T-helper 22 cell (primary cell): ENCODE measurements at places on chromosomes 3 and 15.

DNA sequence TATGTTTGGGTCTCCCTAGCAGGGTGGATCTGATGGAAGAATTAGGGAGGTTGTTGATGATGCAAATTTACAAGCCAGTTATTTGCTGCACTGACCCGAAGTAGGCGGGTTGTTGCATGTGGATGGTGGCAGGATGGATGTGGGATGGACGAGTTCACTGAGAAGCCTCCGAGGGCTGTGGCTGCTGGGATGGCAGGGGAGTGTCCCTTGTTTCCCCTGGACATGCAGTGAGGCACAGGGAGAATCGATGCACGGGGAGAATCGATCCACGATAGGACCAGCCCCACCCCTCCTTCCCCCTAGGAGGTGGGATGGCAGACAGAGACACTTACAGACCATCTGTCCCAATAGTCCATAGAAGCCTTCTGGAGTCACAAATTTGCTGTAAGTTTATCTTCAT lies 31.0 kb upstream of the KLF13 start:
- no peak for DNase-seq

GRCh38 chr3:94423578-94423977 lies 360.7 kb downstream of the NSUN3 start:
- DNase-seq, result no peak

GRCh38 chr3:195269375-195270078 lies 1.4 kb downstream of the XXYLT1 start:
- no peak for DNase-seq

- no peak for DNase-seq
Measured at GRCh38 chr3:150975086-150975991, 2.8 kb upstream of the CLRN1 start.

- DNase-seq, result no peak
Measured at GRCh38 chr3:188168648-188169047, 14.7 kb downstream of the LPP start.

DNA sequence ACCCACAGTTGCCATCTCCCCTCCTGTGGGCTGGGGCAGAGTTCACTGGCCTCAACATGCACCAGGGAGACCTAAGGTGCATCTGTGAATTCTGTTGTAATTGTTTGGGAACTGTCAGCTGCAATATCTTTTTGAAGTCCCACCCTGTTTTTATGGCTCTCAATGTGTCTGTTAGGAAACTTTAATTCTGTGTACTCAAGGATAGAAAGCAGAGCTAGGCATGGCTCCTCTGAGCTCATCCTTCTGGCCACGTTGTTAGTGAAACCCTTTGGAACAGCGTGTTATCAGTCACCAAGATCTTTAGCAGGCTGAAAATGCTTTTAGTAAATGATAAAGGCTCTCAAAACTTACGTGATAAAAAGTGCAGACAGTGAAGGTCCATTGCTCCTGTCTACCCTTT lies 33.6 kb upstream of the MTMR10 start:
- no peak for DNase-seq

- no peak for DNase-seq
Measured at GRCh38 chr3:157117875-157118654, 41.9 kb downstream of the CCNL1 start.

DNA sequence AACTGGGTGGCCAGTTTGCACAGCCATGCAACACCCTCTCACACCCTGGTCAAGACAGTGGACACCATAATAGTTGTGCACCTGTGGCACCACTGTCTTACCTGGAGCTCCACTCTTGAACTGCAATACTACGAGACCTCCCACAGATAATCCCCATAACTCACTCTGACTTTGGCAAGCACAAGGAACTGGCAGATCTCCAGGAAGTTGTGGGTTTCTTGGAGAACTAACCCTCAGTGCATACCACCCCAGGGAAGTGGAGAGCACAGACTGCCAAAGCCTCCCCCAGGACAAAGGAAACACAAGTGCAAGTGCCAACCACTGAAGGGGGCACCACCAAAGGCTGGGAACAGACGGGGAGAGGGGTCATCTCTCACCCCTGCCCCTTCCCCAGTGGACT lies 318.6 kb downstream of the SUCLG2 start:
- no peak for DNase-seq

DNA sequence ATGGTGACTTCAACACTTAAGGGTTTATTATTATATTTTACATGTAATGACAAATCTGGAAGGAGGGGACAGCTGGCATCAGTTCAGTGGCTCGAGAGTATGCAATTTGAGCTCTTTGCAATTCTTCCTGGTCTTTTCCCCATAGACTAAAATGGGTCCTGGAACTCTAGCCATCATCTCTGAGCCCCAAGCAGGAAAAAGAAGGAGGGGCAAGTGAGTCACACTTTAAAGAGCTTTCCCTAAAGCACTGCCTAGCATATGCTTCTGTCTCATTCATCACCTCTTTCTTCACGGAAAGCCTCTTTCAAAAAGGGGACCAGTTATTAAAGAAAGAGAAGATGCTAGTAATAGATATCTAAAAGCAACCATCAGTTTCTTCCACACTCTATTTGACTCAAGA lies 466.3 kb downstream of the ZIC1 start:
- DNase-seq, result no peak

- no peak for DNase-seq
Measured at GRCh38 chr15:37801529-37801928, 132.9 kb upstream of the TMCO5A start.

DNA sequence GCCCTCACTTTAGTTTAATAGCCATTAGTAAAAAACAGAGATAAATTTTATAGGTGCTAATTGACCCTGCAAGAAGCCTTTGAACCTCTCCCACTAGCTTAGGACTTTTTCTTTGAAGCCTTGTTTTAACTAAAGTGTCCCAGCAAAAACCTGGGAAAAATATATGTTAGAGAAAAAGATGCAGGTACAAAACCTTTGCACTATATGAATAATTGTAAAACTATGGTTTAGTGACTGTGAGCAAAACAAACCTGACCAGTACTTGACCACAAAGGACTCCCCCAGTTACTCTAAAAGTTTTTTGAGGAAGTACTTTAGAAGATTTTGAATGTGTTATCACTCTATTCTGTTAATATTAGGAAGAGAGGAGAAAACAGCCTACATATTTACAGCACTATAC lies 123.3 kb upstream of the TP63 start:
- no peak for DNase-seq

DNA sequence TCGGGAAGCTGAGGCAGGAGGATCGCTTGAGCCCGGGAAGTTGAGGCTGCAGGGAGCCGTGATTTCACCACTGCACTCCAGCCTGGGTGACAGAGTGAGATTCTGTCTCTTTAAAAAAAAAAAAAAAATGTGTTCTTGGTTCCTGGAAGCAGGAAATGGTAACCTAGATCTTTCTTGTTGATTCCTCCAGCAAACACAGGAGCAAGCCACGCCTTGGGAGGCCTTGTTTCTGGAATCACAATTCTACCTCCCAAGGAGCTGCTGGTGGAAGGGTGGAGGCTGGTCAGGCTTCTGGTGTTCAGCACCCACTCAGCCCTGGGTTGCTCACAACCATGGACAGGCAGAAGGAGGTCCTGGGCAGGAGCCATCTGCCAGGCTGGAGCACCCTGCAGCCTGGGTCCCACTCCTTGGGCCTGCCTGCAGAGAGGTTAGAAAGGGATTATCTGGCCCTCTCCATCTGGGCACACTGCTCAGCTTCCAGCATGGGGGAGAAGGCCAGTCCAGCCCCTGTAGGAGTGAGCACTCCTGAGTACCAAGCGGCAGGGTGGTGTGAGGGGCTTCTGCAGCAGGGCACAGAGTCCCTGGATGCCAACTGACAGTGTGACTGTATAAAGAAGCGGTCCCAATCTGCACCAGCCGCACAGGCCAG lies 65.6 kb downstream of the ABTB1 start:
- DNase-seq, result no peak

GRCh38 chr3:88996691-88997090 lies 110.7 kb upstream of the EPHA3 start:
- DNase-seq, result no peak

DNA sequence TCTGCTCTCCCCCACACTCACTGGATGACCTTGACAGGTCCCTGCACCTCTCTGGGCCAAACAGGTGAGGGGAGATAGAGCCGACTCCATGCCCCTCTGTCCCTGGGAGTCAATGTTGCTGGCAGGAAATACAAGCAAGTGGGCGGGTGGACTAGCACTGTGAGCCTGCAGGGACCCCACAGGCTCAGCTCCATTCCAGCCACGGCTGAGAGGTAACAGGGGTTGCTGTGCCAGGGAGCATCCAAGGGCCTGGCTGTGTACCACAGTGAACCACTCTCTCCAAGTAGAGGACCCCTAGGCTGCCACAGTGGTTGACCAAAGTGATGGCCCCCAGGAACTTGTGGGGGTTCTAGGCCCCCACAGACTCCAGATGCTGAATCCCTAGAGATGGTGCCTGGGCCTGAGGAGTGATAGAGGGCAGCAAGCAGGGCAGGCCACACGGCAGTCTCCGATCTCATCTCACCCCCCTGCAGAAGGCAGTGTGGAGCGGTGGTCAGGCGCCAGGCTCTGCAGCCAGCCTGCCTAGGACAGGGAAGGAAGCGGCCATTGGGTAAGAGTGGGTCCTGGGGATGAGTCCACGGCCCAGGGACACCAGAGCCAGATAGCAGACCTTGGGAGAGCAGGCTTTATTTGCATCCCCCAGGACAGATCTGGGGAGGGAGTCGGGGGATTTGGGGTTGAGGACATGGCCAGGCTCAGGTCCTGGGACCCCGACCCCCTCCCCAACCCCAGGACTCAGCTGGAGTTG lies 3.2 kb downstream of the TNNC1 start:
- no peak for DNase-seq

DNA sequence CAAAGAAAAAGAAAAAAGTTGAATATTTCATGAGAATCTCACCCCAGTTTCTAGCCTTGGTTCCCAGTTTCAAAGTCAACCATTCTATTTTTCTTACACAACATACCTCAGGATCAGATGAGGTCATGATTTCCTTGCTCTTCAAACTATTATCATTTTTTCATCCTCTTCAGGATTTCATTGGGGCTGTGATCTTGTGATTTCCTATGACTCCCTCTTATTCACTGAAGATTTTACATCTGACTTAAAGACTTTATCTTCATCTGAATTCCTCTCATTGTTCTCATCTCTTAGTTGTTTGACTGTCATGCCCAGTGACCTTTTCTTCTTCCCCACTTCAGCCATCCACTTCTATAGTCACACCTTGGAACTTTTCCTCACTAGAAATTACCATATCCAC lies 3.1 kb upstream of the C3orf33 start:
- DNase-seq, result no peak

DNA sequence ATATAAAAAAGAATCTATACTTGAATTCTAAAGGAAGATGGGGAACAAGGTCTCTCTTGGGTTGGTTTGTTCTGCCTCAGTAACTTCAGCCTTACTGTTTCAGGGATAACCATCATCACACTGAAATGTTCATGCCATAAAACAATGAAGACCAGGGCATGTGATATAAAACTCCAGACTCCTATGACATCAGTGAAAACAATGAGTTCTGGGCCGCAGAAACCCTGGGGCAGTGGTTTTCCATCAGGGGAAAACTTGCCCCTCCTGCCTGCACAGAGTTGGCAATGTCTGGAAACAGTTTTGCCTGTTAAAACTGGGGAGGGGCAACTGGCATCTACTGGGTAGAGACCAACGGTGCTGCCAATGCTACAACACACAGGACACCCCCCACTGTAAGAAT lies 46.8 kb downstream of the CA12 start:
- no peak for DNase-seq

DNA sequence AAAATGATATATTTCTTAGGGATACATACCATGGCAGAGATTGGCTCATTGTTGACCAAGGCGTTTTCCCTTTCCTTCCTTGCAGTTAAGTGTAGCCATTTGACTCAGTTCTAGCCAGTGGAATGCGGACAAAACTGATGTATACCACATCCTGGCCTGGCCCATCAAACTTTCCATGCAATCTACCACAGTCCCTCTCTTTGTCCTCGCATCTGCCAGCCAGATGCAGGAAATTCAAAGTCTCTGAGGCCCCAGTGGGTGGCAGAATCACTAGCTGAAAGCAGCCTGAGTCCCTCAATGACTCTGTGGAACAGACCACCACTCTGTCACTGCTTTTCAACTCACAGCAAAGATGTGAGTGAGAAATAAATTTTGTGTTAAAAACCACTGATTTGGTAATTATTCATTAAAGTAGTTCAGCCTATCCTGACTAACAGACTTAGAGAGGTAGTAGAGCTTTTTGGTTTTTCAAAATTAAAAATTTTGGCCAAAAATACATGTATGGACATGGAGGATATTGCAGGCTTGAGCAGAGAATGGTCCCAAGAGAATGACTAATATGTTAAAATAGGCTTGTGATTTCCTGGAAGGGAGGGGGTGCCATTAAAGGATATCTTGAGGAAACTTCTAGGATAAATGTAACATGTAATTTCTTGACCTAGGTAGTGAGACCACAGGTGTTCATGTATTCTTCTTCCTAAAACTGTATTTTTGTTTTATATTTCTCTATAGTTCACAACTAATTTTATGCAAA lies 10.9 kb downstream of the LRRFIP2 start:
- DNase-seq, result no peak

- no peak for DNase-seq
Measured at GRCh38 chr3:33975463-33975862, 177.0 kb downstream of the PDCD6IP start.

DNA sequence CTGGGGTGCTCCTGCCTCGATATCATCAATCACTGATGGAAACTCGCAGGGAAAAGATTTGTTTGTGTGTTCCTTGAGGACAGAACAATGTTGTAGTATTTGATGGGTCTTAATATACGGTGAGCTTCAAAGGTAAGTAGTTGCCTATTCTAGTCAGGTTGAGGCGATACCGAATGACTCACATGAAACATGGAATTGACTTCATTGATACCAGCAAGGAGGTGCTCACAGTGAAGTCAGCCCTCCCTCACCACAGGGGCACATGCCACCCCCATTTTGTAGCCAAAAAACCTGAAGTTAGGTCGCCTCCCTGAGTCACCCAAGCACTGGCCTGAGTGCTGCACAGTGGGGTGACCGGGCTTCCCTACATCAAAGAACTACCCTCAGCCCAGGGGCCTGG lies 3.7 kb upstream of the ALDH1A3 start:
- no peak for DNase-seq

GRCh38 chr3:190336516-190337189 lies 14.4 kb upstream of the CLDN1 start:
- DNase-seq, result no peak

- no peak for DNase-seq
Measured at GRCh38 chr15:44327578-44327977, 39.1 kb downstream of the GOLM2 start.
